CD4-positive, alpha-beta T cell treated with Interleukin-2 at 100 ng/mL for 4 hours (primary cell): ENCODE measurements at places on chromosomes 16 and 17.
A peak's percentile ranks its signal among the peaks of the same experiment; 100 is the strongest.

- no peak for DNase-seq
Measured at GRCh38 chr16:56931271-56931891, 561 bp upstream of the HERPUD1 start.

GRCh38 chr16:55470533-55471371, 8.2 kb upstream of the MMP2 start:
- DNase-seq = no peak

- DNase-seq = no peak
Measured at GRCh38 chr17:65690626-65691310, 129.3 kb upstream of the AXIN2 start.

DNA sequence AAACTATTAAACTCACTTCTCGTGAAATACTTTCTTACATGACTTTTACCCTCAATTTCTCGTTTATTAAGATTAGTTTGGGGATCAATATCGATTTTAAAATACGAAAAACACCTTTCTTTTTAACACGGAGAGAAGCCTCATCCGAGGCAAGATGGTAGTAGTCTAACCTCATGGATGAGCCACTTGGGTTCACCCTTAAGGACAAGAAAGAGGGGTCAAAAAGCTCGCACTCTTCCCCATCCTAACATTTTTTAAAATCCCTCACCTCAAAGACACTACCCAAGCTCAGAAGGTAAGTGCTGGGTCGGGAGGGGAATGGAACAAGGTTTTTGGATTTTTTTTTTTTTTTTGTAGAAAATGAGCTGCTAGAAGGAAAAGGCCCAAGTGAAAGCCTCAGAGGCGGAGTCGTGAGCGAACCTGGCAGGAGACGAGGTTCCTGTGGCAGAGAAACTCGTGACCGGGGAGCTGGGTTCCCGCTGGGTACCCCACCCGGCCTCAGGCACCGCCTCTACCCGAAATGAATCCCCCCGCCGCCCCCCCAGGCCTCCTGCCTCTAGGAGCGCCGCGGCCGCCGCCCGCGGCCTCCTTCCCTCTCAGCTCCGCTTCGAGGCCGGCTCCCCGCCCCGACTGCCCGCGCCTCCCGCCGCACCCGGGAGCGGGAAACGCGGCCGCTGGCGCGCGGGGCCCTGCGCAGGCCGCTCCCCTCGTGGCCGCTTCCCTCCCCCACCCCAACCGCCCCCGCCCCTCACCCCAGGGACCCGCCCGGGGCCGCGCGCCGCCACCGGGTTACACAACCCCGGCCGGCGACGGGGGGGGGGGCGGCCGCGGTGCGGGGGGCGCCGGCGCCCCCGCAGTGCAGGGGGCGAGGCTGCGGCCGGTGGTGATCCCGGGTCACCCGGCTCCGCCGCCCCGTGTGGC, 1.6 kb downstream of the NUFIP2 start:
- DNase-seq = peak; percentile 61

GRCh38 chr17:17467720-17468119, 9.1 kb upstream of the MED9 start:
- DNase-seq = no peak

GRCh38 chr16:13510425-13511151, 409.4 kb upstream of the ERCC4 start:
- no peak for DNase-seq

GRCh38 chr17:17547210-17547764, 44.2 kb downstream of the PEMT start:
- DNase-seq = no peak
